Cerebellum (tissue), 4 donors: ENCODE measurements at places on chromosomes 4 and X.

GRCh38 chrX:70411475-70411874 lies 11.6 kb upstream of the GDPD2 start:
- DNase-seq: no peak

GRCh38 chrX:80799584-80799983 lies 10.1 kb downstream of the BRWD3 start:
- DNase-seq: no peak

- no peak for DNase-seq
These were observed 11.3 kb downstream of the SMIM10L2A start for GRCh38 chrX:135432881-135433521.

DNA sequence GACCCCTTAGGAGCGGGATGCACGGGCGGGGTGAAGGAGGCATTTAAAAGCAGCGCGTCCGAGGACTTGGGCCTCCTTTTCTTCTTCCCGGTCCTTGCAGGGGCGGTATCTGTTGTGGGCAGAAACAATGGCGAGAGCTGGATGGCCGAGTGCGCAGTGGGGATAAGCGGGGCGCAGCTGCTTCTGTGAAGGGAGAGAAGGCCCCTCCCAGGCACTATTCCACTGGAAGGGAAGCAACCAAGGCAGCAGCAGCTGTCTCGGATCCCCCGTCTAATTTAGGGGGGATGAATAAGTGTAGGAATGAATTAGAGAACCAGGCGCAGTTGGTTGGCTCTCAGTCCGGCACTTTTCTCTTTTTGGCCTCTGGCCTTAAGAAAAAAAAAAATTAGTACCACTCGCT lies 995 bp downstream of the SMARCA5 start:
- peak; percentile 30 for DNase-seq

DNA sequence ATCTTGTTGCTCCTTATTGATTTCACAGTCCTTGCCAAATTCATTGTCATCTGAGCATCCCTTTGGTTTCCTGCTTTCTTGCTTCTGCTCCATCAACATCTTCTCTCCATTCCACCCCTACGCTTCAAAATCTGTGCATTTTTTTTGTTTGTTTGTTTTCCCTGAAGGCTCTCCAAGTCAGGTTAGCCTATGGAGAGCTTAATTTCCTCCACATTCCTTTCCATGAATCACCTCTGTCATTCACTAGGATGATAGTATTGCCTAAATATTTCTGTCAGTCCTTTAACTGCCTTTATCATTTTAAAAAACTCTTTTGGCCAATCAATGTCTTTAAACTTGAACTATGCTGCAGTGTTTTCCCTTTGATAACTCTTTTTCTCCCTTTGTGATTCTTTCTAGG lies 67.7 kb downstream of the PPARGC1A start:
- DNase-seq: no peak

- DNase-seq: no peak
These were observed 74.2 kb upstream of the EGFL6 start for GRCh38 chrX:13495232-13495631.

GRCh38 chr4:85939595-85939994 lies 420.3 kb downstream of the MAPK10 start:
- DNase-seq: no peak

DNA sequence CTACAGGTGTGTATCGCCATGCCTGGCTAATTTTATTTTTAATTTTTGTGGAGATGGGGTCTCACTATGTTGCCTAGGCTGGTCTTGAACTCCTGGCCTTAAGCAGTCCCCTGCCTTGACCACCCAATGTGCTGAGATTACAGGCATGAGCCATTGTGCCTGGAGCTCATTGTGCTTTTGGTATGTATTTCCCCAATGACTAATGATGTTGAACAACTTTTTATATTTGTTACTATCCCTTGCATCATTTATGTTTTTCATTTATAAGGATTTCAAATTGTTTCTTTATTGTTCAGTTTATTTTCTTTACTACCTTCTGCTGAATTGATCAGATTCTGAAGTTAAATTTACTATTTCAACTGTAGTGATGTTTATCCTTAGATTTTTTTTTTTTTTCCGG lies 199.7 kb downstream of the CEP135 start:
- no peak for DNase-seq
